Cardiac fibroblast (primary cell): ENCODE measurements at places on chromosomes 3 and 15.

DNA sequence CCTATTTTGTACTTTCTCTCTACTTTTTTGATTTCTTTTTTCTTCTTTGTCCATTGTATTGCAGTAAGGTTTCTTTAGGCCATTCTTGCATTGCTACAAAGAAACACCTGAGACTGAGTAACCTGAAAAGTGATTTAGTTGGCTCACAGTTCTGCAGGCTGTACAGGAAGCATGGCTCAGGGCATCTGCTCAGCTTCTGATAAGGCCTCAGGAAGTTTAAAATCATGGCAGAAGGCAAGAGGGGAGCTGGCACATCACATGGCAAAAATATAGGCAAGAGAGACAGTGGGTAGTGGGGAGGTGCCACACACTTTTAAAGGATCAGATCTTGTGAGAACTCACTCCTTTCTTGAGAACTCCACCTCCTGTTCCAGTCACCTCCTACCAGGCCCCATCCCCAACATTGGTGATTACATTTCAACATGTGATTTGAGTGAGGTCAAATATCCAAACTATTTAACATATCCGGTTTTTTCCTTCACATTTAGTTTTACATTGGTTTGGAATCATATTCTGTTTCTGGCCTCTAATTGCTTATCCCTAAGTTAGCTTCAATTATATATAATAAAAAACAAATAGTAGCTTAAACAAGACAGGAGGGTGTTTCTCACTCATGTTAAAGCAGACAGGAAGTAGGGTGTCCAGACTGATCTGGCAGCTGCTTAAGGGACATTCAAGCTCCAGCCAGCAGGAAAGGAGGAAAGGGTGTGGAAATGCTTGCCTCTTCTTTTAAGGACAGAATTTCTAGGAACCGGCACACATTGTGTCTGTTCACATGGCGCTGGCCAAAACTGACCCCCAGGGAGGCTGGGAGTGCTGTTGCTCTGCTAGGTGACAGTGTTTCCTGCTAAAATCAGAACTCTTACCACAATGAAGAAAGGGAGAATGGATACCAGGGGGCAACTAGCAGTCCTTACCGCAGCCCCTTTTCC, 28.8 kb upstream of the SKOR1 start:
- DNase-seq: peak; percentile 34

DNA sequence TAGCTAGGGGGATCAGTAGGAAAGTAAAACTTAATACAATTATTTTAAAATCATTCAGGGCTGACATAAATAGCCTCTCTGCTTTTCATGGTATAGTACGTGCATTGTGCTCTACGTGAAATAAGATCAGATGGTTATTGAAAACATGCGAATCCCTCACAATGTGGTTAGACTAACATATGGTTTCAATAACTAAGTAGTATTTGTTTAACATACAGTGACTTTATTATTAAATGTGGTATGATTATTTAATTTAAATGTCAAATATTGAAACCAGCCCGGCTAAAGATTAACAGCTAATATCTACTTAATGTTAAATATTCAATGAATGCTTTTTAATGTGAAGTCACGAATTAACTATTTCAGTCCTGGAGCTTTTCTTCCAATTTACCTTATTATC, 473.9 kb upstream of the THBS1 start:
- DNase-seq: no peak

DNA sequence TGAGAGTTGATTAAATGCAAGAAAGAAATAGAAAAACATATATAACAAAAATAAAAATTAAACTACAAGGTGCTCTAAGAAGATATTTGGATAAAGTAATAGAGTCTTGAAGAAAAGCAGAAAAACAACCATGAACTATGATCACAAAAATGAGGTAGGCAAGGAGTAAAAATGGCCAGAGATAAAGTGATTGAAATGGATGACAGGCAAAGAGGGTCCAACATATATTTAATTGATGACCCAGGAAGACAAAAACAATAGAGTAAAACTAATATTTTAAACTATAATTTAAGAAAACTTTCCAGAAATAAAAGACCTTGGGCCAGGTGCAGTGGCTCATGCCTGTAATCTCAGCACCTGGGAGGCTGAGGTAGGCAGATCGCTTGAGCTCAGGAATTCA, 22.1 kb upstream of the WDR49 start:
- DNase-seq: no peak

GRCh38 chr3:55725681-55726500, 238.8 kb upstream of the WNT5A start:
- no peak for DNase-seq

- no peak for DNase-seq
Observed at GRCh38 chr15:31158858-31159569, 57.5 kb upstream of the TRPM1 start.

- DNase-seq: no peak
Observed at GRCh38 chr3:108030960-108031359, 59.9 kb downstream of the CD47 start.

DNA sequence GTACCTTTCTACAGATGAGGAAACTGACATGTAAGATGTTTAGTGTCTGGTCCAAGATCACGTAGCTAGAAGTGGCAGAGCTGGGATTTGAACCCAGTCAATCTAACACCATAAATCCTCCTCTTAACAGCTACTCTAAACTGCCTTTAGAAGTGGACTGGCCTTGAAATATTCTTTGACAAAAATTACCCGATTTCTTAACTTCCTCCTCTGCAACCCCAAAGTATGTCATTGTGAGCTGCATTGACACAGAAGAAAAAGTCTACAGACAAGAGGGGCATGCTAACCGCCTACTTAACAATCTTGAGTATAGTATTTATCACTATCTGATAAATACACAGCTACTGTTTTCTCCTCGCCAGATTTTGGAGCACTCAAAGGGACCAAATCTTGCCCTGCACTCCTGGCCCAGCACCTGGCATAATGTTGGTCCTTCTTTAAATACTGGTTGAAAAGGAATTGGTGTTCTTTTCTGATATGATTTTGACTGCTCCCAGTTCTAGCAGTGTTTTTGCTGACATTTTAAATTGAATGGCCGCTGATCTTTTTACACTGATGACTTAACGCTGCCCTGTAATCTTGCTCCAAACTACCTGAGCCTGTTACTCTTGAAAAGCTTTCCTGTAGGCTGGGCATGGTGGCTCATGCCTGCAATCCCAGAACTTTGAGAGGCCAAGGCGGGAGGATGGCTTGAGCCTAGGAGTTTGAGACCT, 36.9 kb downstream of the ITPR1 start:
- no peak for DNase-seq

GRCh38 chr3:195423818-195424217, 19.0 kb downstream of the ACAP2 start:
- DNase-seq: no peak

- no peak for DNase-seq
Observed at GRCh38 chr3:127691489-127691888, 18.7 kb downstream of the ABTB1 start.

GRCh38 chr15:78047761-78048627, 29.5 kb downstream of the TBC1D2B start:
- DNase-seq: peak; percentile 54

DNA sequence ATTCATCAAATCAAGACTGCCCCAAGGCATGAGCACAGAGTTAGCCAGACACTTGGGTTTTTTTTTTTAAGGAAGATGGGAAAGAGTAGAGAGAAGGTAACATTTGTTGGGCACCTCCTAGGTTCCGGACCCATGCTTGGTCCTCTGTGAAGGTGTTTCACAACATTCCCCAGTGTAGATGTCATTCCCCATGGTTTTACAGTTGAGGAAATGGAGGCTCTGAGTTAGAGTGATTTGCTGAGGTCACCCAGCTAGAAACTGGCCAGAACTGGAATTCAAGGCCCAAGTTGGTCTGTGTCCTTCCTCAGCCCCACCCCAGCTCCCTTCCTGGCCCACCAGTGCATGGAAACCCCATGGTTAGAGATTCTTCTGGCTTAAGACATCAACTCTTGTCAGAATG, 19.9 kb downstream of the WNT7A start:
- DNase-seq: no peak

GRCh38 chr3:173398111-173398479, 551 bp downstream of the NLGN1 start:
- peak; percentile 58 for DNase-seq

- DNase-seq: no peak
Observed at GRCh38 chr3:152899306-152899705, 64.4 kb downstream of the P2RY1 start.

DNA sequence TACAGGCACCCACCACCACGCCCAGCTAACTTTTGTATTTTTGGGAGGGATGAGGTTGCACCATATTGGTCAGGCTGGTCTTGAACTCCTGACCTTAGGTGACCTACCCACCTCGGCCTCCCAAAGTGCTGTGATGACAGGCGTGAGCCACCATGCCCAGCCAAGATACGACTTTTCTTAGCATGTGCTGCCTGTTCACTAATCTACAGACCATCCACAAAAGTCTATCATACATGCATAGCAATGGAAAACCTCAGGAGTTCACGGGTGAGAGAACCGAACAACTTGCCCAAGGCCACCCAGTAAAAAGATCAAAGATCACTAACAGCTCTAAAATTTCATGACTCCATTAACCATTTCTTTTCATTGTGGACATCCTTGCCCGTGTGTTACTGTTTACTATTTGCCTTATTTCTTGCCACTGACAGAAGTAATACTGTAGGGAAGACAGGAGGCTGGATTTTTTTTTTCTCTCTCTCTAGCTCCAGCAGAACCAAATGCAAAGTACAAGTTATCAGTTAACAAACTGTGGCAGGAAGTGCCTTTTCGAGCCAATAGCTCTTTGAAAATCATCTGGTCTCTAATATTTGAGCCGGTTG, 92.3 kb downstream of the FOXP1 start:
- DNase-seq: no peak
